Neural crest cell (in vitro differentiated cells): ENCODE measurements at places on chromosomes 7 and 10. TPM values are rescaled to one million over a fixed set of nuclear protein-coding genes. Genes with fewer than 3 reads are reported as not detected.

DNA sequence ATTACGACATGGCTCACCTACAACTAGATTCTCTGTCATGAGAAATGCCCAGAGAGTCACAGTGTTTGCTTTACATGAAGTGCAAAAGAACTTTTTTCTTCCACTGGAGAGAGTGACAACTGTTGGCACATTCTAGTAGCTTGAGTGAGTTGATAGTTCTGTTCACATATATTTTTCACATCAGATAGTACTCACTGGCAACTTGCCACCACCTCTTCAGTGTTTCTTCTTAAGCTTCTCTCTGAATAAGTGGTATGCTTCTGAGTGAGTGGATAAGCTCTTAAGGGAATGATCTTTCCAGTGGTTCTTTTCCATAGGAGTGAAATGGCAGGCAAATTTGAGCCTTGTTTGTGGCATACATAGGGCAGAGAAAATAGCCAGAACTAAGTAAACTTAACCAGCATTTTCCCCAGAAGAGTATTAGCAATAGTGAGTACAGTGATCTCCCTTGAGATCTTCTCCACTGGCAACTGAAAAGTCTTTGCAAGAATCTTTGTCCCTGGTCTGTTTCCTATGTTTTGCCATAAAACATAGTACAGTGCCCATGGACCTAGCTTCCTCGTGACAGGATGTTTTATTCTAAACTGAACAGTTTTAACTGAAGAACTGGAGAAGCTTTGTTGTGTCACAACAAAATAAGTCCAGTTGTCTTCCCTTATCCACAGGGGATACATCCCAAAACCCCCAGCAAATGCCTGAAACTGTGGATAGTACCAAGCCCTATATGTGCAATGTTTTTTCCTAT lies 125.4 kb upstream of the CDK13 start:
- no peak for DNase-seq

DNA sequence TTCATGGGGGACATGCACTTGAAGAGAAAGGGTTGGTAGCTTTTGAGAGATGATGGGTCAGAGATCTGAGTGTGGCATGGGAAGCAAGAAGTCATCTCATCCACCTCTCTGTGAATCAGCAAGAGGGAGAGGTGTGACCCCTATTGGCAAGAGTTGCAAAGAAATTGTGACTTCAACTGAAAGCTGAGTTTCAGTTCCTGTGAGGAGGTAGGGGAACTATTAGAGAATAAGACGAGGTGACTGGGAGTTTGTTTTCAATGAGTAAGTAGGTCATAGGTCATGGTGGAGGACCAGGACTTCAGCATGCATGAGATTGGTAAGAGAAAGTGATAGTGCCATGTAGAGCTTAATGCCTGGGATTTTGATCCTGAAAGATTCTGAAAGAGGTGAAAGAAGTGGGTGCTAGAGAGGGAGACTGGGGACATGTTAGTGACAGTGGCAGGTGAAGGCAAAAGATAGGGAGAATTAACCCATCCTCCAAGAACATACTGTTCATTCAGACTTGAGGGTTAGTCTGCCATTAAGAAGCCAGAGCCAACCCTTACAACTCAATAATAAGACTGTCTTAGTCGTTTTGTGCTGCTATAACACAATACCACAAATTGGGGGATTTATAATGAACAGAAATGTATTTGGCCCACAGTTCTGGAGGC lies 75.5 kb upstream of the CAPZA2 start:
- no peak for DNase-seq

- DNase-seq, result no peak
Measured at GRCh38 chr7:108403597-108404217, 52.5 kb downstream of the NRCAM start.

DNA sequence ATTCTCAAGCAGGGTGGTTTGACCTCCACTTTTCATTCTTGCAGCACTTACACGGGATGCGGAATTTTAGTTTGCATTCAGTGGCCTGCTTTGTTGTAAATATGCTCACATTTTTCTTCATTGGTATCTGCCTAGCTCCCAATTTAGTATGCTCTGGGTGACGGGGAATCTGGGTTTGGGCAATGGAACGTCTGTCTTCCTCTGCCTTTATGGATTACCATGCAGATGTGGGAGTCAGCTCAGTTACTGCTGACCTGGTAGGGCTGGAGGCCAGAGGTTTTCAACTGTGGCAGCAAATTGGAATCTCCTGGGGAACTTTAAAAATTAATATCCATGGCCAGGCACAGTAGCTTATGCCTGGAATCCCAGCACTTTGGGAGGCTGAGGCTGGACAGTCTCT lies 161.6 kb downstream of the CAMK1D start:
- DNase-seq, result no peak

- no peak for DNase-seq
Measured at GRCh38 chr10:77906951-77907421, 19.6 kb downstream of the DLG5 start.

DNA sequence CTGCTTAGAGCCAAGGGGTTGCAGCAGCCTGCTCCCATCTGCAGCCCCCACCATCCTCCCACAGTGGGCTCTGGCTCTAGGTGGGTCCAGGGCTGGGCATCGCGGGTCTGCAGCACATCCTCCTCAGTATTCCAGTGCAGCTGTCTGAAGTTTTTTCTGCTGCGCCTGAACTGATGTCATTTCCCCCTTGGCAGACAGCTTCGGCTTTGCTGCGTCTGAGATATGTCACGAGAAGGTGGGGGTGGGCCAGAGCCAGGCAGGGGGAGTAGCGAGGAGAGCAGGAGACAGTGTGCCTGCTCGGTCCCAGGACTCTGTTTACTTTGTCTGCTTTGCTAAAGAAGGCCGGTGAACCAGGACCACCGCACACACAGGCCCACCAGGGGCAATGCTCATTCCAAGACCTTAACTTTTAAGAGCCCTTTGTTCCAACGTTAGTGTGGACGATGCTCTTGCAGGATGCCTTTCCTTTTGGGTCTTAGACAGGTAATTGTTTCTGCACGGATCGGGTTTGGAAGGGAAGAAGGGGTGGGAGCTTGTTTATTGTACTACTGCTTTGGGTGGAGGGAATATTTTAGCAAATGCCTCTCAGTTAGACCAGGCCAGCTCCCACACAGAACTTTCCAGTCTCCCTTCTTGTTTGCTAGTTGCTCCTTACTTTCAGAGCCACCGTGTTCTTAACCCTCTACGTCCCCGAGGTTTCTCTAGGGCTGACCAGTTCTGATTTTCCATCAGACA lies 32.4 kb downstream of the WBP1L start:
- peak; percentile 28 for DNase-seq

DNA sequence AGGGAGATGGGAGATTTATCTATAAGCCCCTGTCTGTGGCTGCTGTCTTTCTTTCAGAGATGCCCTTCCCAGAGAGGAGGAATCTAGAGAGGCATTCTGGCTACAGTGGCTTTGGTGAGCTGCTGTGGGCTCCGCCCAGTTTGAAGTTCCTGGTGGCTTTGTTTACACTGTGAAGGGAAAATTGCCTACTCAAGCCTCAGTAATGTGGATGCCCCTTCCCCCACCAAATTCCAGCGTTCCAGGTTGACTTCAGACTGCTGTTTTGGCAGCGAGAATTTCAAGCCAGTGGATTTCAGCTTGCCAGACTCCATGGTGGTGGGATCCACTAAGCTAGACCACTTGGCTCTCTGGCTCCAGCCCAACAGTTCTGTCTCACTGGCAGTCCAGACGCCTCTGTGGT lies 951.6 kb downstream of the CCSER2 start:
- no peak for DNase-seq

DNA sequence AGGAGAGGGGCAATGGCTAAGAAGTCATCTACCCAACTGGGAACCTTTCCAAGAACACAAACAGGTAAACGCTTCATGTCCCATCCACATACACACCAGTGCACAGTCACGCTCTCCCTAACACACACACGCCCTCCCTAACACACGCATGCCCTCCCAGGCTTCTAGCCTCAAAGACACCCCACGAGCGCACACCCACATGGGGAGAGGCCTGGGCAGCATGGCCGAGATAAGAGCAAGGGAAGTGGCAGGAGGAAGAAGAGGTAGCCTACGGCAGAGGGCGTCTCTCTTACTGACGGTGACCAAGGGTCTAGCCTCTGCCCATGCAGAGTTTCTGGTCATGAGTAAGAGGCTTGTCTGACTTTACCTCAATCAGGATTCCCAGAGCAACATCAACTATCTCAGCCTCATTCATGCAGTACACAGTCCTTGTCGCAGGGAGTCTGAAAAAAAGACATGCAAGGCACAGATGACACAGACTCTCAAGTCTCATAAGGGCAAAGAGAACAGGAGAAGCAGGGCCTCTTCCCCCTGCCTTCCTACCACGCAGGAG lies 3.1 kb downstream of the CYREN start:
- DNase-seq, result no peak

- no peak for DNase-seq
Measured at GRCh38 chr10:3330663-3331062, 158.1 kb upstream of the PITRM1 start.

DNA sequence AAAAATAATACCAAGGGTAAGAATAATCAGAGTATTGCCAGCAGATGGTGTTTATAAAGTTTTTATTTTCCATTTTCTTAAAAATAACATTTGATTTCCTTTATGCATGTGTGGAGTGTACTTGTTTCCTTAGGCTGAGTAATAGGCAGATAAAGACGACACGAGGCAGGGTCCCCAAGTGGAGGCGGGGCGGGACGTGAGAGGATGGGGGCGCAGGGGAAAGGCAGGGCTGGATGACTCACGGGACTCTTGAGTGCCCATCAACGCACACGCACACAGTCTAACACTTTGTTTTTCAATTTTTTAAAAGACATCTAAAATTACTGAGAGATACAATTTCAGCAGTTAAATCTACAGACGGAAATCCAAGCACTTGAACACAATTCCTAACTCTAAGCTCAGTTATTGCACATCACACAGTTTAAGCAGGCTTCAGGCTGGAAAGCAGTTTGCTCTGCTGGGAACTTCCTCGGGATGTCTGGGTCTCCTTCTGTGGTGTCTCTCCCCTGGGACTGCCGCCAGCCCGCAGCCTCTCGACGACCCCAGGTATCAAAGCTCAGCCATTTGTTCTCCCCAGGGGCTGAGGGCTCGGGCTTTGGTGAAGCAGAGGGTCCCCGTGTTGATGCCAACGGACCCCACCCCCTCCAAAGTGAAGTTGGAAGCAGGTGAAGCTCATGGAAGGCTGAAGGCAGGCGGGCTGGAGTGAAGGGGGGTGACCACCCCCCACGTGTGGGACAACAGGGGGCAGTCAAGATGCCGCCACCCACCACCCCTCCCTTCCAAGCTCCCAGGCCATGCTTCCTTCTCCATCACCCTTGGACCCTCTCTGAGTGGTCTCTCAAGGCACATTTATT lies 29.1 kb downstream of the SPOCK2 start:
- no peak for DNase-seq

DNA sequence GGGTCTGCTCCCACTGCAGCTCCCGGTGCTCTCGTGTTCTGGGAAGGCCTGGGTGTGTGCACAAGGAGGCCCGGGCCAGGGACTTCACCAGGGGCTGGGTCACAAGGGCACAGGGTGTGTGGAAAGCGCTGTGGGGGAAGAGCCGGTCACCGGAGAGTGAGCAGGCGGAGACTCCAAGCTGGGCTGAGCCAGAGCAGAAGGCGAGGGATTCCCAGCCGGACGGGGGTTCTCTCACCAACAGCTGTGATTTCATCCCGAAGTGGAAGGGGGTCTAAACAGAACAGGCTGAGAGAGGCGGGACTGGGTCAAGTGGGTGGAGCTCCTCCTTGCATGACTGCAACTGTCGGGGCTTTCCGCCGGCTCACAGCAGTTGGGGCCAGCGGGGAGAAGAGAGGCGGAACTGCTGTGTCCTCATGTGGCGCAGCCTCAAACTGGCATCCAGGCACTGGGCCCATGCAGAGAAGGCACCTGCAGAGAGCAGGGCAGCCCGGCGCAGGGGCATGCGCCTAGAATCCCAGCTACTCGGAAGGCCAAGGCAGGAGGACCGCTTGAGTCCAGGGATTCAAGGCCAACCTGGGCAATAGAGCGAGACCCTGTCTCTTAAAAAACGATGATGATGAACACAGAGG lies 7.6 kb upstream of the ORAI2 start:
- no peak for DNase-seq

DNA sequence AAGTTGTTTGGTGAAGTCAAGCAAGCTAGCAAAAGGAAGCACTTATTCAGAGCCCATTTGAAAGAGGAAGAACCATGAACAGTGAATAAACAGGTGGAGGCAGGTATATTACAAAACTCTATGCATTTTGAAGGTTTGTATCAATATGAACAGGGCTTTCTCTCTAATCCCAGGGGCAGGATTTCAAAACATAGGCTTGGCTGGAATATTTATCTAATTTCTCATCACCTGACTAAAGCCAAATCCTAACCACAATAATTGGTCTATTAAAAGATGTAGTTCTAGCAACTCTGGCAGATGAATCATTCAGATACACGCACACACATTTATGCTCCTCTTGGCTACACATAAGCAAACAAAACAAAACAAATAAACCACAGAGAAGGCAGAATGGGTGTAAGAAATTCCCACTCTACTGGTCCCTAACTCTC lies 554.4 kb downstream of the INHBA start:
- DNase-seq, result no peak

GRCh38 chr7:47253650-47254080 lies 328.2 kb downstream of the TNS3 start:
- DNase-seq, result no peak

GRCh38 chr10:97024168-97025073 lies 161.3 kb downstream of the SLIT1 start:
- DNase-seq, result no peak

- no peak for DNase-seq
Measured at GRCh38 chr7:128841171-128841690, 11.0 kb downstream of the FLNC start.

GRCh38 chr7:141544831-141545230 lies 6.4 kb upstream of the AGK start:
- no peak for DNase-seq

GRCh38 chr7:78363866-78364265 lies 565.3 kb downstream of the PHTF2 start:
- DNase-seq, result no peak

- DNase-seq, result no peak
Measured at GRCh38 chr10:122754491-122755235, 55.0 kb upstream of the C10orf120 start.

DNA sequence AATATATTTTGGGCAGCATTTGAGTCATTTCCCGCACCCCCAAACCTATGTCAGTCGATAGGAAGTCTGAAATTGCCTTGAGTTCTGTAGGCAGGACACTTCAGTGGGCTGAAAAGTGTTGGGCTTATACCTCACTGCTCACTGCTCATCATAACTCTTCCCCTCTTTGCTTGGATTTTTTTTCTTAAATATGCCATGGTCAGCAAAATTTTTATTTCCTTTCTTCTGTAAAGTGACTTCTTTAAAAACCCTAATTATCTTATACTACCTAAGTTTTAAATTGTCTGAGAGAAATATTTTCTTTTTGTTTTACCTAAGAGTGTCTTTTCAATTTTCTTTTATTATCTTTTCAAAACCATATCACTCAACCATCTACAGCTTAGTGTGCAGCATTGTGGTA lies 129.2 kb downstream of the KIF20B start:
- DNase-seq, result no peak

DNA sequence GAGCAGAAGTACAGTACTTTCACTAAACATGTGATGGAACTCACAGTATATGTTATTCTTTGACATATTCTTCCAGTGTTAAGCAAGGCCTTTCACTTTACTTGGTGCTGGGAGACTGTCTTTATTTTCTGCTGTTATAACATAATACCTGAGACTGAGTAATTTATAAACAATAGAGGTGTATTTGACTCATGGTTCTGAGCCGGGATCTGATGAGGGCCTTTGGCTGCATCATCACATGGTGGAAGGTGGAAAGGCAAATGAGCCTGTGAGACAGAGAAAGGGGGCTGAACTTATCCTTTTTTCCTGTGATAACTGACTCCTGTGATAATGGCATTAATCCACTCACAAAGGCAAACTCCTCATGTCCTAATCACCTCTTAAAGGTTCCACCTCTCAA lies 1.4 kb downstream of the SUPV3L1 start:
- DNase-seq, result no peak

CLDN15 gene
- 9.1 and 10.4 TPM in 2 replicates for total RNA-seq

UCN3 gene
- total RNA-seq, result not detected in 2 replicates

VIPR2 gene
- 0.09 and 0.16 TPM in 2 replicates for total RNA-seq

GOLGA7B gene
- total RNA-seq, result 0.30 and 0.36 TPM in 2 replicates

SHOC2 gene
- total RNA-seq, result 30.1 and 34.9 TPM in 2 replicates
